DMS153 (cell line): ENCODE measurements at places on chromosomes 2 and 18.

DNA sequence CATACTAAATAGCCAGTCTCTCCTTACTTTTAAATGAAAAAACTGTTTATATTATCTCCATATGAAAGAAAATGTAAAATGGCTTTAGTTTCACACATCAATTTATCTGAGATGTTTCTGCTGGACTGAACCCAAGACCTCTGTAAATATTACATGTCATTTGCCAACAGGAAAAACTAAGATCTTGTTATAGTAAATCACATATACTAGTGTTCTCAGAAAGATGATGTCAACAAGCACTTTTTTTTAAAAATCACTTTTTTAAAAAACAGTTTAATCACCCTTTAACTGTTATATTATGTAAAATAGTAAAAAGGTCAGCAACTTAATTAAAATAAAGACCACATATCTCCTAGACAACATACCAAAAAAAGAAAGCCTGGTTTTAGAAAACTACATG, 46.3 kb downstream of the PTPN2 start:
- no peak for DNase-seq

- DNase-seq, result no peak
Measured at GRCh38 chr18:69469444-69469919, 68.8 kb downstream of the DOK6 start.

- DNase-seq, result no peak
Measured at GRCh38 chr18:3605954-3606443, 156.0 kb downstream of the TGIF1 start.

- no peak for DNase-seq
Measured at GRCh38 chr18:58452454-58453166, 176.3 kb downstream of the ALPK2 start.

GRCh38 chr2:88066543-88066942, 1.1 kb upstream of the SMYD1 start:
- no peak for DNase-seq
